Stimulated activated CD8-positive, alpha-beta memory T cell treated with anti-CD3 and anti-CD28 coated beads, Interleukin-15, amount 100 ng/mL, for 24 hours (primary cell): ENCODE measurements at places on chromosomes 6 and 20.

DNA sequence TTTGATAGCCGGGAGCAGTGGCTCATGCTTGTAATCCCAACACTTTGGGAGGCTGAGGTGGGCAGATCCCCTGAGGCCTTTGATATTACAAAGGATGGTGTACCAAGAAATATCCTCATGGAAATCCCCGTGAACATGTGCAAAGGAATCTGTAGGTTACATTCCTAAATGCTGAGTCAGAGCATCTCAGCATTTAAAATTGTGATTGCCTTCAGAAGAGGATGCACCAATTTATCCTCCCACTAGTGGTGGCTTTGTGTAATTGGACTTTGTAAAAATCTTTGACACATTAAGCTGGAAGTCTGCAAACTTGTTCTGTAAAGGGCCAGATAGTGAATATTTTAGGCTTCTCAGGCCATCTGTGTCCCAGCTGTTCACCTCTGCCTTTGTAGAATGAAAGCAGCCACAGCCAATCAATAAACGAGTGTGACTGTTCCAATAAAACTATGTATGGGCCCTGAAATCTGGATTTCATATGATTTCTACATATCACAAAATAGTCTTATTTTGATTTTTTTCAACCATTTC is 11.8 kb downstream of the TMEM14B start:
- no peak for DNase-seq

DNA sequence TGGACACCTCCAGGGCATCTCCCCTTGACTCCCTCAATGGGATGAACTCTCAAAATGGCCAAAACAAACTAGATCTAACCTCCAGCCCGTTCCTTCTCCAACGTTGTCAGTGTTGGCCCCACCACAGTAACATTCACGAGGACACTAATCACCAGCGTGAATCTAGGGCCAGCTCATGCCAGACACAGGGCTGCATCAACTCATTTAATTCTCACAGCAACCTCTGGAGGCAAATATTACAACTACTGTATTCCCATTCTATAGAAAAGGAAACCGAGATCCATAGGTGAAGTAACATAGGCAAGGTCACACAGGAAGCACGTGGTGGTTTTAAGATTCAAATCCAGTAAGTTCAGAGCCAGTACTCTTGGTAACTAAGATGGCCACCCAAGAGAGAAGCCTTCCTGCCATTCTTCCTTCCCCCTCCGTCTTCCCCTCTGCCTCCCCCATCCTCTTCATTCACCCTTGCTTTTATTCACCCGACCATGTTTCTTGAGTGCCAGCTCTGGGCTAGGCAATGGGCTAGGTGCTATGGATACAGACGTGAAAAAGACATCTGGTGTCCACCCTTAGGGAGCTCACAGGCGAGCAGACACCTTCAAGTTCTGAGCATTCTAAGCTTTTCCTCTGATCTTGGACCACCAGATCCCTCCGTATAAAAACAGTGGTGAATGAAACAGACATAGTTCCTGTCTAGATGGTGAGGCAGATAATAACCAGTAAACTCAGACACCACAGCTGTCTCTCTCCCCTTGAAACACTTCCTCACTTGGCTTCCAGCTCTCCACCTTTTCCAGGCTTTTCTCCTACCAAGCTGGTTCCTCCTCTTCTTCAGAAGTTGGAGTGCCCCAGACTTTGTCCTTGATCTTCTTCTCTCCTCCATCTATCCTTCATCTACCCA is 9.6 kb downstream of the CCM2L start:
- no peak for DNase-seq

DNA sequence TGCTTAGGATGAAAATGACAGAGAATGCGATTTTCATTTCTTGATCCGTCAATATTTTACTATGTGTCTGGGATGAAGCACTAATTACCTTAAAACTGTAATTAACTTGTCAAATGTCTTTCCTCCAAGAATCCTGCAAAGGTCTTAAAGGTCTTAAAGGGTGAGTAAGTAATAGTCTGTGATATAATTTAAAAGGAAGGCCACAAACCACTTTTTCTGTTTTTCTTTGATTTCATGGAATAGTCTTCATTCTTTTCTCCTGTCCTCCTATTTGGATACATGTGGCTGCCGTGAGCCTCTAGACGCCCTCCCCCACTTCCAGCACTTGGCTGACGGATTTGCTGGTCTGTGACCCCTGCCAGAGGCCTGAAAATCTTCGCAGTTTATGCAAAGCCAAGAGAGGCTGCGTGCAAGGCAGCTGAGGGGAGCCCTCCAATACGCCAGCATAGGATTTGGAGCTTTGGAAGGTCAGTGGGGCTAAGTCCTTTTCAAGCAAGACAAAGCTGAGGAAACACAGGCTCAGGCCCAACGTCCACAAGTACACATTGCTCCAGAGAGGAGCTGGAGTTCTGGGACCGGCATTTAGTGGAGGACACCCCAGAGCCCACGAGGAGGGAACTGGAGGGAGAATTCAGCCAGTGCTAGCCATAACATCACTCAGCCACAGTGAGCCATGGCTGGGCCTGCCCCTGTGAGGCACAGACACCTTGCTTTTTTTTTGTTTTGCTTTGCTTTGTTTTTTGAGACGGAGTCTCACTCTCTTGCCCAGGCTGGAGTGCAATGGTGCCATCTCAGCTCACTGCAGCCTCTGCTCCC is 382.6 kb downstream of the SMOC2 start:
- DNase-seq: no peak

DNA sequence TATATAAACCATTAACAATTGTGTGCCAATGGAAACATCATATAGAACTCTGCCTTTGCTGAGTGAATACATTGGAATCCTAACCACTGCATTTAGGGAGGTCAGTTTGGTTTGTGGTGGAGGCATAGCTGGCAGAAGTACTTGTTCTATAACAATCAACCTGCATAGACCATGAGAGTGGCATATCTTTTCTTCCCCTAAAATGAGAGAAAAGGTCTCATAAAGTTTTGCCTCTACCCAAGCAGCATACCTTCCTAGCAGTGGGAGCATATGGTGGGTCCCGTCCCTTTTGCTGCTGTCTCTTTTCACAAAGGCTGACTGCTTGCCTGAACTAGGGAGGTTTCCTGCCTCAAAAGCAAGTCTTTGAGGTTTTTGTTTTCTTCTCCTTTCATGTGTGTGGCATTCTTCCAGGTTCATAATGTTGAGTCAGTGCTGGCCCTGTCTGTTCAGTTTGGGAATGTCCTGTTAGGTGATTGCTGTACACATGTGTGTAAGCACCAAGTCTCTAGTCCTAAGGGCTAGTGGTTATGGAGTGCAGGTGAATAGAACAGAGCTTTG is 61.2 kb upstream of the SUPT3H start:
- no peak for DNase-seq

GRCh38 chr20:4122926-4123325 is 107.6 kb upstream of the RNF24 start:
- DNase-seq: no peak

- DNase-seq: no peak
These were observed 161.3 kb upstream of the PHACTR1 start for GRCh38 chr6:12555267-12555666.

- DNase-seq: no peak
These were observed 951 bp downstream of the FOXP4 start for GRCh38 chr6:41546866-41547798.

- DNase-seq: no peak
These were observed 16.7 kb upstream of the C20orf144 start for GRCh38 chr20:33645396-33645795.

DNA sequence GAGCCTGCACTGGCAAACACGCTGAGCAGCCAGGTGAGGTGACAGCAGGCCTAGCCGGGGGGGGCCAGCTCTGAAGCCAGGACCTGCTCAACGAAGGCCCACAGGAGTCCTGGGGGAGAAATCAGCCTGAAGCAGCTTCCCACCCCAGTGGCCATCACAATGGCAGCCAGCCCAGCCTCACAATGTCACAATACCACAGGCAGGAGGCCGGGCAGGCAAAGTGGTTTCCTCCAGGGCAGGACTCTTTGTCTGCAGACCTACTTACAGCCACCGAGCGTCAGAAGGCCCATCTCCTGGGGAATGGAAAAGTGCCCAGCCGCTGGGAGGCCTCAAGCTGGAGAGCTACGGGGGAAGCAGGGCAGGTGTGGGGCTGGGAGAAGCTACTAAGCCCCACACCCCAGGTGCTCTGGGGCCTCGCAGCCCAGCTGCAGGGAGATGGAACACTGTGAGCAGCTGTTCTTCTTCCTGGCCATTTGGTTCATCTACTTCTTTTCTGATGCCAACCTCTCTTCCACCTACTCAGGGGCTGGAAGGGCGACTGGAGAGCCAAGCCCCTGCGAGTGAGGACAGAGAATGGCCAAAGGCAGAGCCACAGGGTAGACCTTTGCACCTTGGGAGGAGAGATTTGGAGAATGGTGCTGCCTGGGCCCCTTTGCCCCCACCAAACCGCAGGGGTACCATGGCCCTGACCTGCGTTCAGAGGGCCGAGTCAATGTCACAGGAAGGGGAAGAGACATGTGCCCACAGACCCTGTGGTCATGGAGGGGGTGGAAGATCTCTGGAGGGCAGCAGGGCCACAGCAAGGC is 22.3 kb upstream of the AVP start:
- DNase-seq: no peak

GRCh38 chr20:57275334-57275733 is 8.9 kb upstream of the BMP7 start:
- no peak for DNase-seq
